ENCODE measurements at places on chromosomes 7 and 10. TPM values are rescaled to one million over a fixed set of nuclear protein-coding genes. Genes with fewer than 3 reads are reported as not detected.
A peak's percentile ranks its signal among the peaks of the same experiment; 100 is the strongest.

GRCh38 chr7:11256501-11256900 is 282.8 kb downstream of the PHF14 start:
- no peak for DNase-seq
- no peaks in the 10 kb centered on the region for H3K27me3 ChIP-seq
- no peak overlapping the region for H3K4me3 ChIP-seq
- no peaks in the 10 kb centered on the region for H3K36me3 ChIP-seq

GRCh38 chr10:125208854-125209565 is 48.6 kb upstream of the CTBP2 start:
- no peaks in the 10 kb centered on the region for H3K4me1 ChIP-seq
- no peak overlapping the region for H3K27ac ChIP-seq
- H3K27me3 ChIP-seq, result no peaks in the 10 kb centered on the region
- no peak overlapping the region for H3K4me3 ChIP-seq
- H3K36me3 ChIP-seq, result no peaks in the 10 kb centered on the region

DNA sequence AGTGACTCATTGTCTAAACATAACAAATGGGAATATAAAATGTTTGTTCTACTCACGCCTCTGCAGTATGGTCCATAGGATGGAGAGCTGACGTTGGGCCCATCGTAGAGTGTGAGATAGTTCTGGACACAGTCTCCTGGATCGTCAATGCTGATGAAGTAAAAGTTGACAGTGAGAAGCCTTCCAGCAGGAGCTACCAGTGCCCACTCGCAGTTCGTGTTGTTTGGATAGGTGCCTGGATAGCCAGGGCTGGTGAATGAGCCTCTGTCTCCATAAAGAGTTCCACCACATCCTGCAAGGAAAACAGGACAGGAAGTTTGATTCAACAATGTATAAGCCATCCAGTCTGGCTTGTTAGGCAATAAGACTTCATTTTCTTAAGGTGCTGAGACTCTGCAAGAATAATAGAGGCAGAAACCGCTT is 79.6 kb downstream of the OR13A1 start:
- H3K27ac ChIP-seq, result no peak overlapping the region
- no peak overlapping the region for H3K4me3 ChIP-seq
- no peaks in the 10 kb centered on the region for H3K27me3 ChIP-seq

DNA sequence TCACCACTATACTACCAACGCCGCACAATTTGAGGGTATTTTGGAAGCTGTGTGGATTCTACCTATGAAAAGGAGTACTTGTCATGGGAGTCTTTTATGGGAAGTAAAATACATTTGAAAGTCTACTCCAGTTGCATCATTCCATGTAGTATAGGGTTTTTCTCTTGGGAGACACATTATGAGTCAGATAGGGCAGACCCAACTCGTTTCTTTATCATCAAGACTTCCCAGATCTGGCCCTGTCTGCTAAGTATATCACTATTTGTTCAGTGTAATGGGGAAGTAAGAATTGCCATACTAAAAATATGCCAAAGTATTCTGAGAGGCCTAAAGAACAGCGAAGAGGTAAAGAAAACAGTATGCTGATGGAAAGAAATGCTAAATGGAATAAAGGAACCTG is 144.2 kb downstream of the SPAG6 start:
- H3K27me3 ChIP-seq, result no peaks in the 10 kb centered on the region
- H3K4me1 ChIP-seq, result no peaks in the 10 kb centered on the region
- no peaks in the 10 kb centered on the region for H3K36me3 ChIP-seq
- no peak for DNase-seq
- H3K4me3 ChIP-seq, result no peak overlapping the region

DNA sequence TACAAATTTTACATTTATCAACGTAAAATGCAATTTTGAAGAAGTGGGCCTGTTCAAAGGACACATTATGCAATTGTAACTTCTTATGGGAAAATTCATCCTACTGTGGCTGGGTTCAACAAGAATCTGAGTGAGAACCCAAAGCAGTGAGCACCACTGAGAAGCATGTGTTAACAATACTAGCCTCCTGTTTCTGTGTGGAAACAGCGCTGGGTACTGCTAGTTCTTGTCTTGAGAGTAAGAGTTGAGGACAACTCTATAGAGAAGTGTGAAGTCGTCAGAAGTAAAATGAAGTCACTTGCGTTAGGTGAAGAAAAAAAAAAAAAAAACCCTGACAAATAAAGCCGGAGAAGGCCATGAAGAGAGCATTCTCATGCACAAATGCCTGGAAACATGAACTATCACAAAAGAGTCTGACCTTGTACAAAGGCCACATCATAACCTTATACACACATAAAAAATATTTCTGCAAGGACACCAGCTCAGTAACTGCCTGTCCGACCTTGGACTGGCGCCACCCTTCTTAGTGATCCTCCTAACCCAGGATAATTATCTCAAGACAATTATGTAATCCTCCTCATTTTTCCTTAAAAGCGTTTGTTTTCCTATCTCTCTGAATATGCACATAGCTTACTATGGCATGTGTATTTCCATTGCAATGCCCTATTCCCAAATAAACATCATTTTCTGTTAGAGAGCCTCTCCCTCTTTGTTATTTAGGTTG is 554.9 kb downstream of the HTR7 start:
- H3K36me3 ChIP-seq, result no peaks in the 10 kb centered on the region
- no peak overlapping the region for H3K27ac ChIP-seq
- H3K27me3 ChIP-seq, result peaks cover 4% of the 10 kb centered on the region
- no peaks in the 10 kb centered on the region for H3K4me1 ChIP-seq
- H3K4me3 ChIP-seq, result no peak overlapping the region

GRCh38 chr7:49821181-49821580 is 47.7 kb downstream of the VWC2 start:
- no peak overlapping the region for H3K27ac ChIP-seq
- H3K4me3 ChIP-seq, result no peak overlapping the region
- no peaks in the 10 kb centered on the region for H3K36me3 ChIP-seq
- H3K4me1 ChIP-seq, result no peaks in the 10 kb centered on the region

The OR2A5 gene
- not detected for total RNA-seq

The DNAJC1 gene
- 32.7 TPM for total RNA-seq

The NEBL gene
- total RNA-seq, result 106 TPM

GRCh38 chr10:91054325-91054724 is 133.4 kb upstream of the ANKRD1 start:
- no peaks in the 10 kb centered on the region for H3K4me1 ChIP-seq
- no peaks in the 10 kb centered on the region for H3K27me3 ChIP-seq
- H3K27ac ChIP-seq, result no peak overlapping the region

DNA sequence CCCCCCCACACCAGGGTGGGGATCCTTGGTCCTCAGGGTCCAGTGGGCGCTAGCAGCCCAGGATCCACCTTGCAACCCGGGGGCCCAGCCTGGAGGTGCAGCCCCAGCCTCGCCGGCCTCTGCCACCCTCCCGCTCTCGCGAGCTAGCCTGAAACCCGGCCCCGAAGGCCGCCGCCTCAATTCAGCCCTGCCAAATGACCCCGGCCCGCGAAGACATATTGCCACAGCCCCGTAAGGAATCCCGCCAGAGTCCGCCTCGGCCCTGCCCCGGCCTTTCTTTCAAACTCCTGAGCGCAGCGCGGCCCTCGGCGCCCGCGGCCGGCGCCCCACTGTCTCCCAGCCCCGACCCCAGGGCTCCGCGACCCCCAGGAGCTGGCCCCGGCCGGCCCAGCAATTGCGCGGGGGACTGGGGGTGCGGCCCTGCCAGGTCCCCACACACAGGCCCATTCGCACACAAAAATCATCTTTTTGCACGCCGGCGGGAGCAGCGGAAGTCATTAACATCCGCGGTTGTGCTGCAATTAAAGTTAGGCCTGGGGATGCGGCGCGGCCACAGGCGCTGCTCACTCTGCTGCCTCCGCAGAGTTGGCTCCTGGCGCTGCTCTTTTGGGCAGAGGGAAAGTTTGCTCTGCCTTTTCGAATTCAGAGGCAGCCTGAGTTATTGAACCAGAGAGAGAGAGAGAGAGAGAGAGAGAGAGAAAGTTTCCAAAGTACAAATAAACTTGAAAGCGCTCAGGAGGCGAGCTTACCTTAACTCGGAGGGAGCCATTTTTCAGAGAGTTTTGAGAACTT is 4.0 kb downstream of the HOXA5 start:
- peak overlapping the region; percentile 96 for H3K27ac ChIP-seq
- peaks cover 24% of the 10 kb centered on the region for H3K27me3 ChIP-seq
- H3K36me3 ChIP-seq, result no peaks in the 10 kb centered on the region
- H3K4me3 ChIP-seq, result peak overlapping the region; percentile 70
- peaks cover 30% of the 10 kb centered on the region for H3K4me1 ChIP-seq

- peaks cover 9% of the 10 kb centered on the region for H3K36me3 ChIP-seq
- DNase-seq, result no peak
- H3K4me1 ChIP-seq, result no peaks in the 10 kb centered on the region
- H3K4me3 ChIP-seq, result no peak overlapping the region
Measured at GRCh38 chr7:103115771-103116170, 33.1 kb downstream of the NAPEPLD start.

The ZNF503 gene
- total RNA-seq, result 36.2 TPM

GRCh38 chr7:155729847-155730246 is 82.4 kb downstream of the SHH start:
- no peaks in the 10 kb centered on the region for H3K27me3 ChIP-seq
- H3K4me3 ChIP-seq, result no peak overlapping the region
- H3K27ac ChIP-seq, result no peak overlapping the region
- H3K36me3 ChIP-seq, result peaks cover 33% of the 10 kb centered on the region

The FEZF1 gene
- not detected for total RNA-seq

GRCh38 chr7:12635830-12636229 is 51.6 kb upstream of the ARL4A start:
- no peaks in the 10 kb centered on the region for H3K36me3 ChIP-seq
- no peak for DNase-seq
- no peak overlapping the region for H3K27ac ChIP-seq
- no peaks in the 10 kb centered on the region for H3K4me1 ChIP-seq
- no peaks in the 10 kb centered on the region for H3K27me3 ChIP-seq

The SOSTDC1 gene
- total RNA-seq, result 3.7 TPM

- DNase-seq, result no peak
- H3K36me3 ChIP-seq, result peaks cover 41% of the 10 kb centered on the region
- no peak overlapping the region for H3K27ac ChIP-seq
Measured at GRCh38 chr10:99761365-99761764, 21.1 kb upstream of the ABCC2 start.

- no peak overlapping the region for H3K4me3 ChIP-seq
- H3K4me1 ChIP-seq, result peaks cover 23% of the 10 kb centered on the region
- no peaks in the 10 kb centered on the region for H3K27me3 ChIP-seq
Measured at GRCh38 chr10:34528320-34528719, 286.8 kb downstream of the PARD3 start.

The ENTPD7 gene
- total RNA-seq, result 7.9 TPM

- H3K27ac ChIP-seq, result no peak overlapping the region
- no peak for DNase-seq
- H3K36me3 ChIP-seq, result no peaks in the 10 kb centered on the region
Measured at GRCh38 chr7:110168010-110168409, 922.9 kb upstream of the LRRN3 start.

GRCh38 chr7:156031679-156032478 is 219.6 kb upstream of the SHH start:
- H3K36me3 ChIP-seq, result no peaks in the 10 kb centered on the region
- no peaks in the 10 kb centered on the region for H3K4me1 ChIP-seq
- DNase-seq, result no peak
- no peak overlapping the region for H3K4me3 ChIP-seq

The ATG9B gene
- total RNA-seq, result 0.17 TPM

DNA sequence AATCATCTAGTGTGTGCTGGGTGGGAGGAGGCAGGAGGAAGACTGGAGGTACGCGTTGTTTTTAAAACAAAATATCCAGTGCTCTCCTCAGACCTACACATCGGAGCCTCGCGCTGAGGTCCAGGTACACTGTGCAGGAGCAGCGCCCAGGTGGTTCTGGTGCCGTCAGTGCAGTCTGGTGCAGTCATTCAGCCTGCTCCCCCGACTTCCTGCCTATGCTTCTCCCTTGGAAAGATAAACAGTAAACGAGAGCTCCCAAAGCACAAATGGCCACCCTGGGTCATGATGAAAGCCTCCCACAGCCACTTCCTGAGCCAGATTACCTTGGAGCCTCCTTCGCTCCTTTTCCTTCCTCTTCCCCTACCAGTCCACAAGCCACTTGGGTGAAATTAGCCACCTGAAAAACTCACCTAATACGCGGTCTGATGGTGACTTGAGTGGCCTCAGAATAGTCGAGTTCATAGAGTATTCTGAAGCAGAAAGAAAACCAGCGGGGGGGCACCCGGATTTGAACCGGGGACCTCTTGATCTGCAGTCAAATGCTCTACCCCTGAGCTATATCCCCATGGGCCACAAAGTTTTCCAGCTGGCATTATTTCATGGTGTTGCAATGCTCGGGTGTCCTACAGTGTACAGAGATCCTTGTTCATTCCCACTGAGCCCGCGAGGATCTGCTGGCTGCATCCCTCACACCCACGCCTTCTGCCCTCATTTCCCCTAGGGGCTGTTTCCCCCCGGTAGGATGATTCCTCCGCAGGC is 82.5 kb downstream of the ZNF467 start:
- H3K27ac ChIP-seq, result no peak overlapping the region
- H3K4me1 ChIP-seq, result no peaks in the 10 kb centered on the region
- H3K27me3 ChIP-seq, result peaks cover 49% of the 10 kb centered on the region
- H3K36me3 ChIP-seq, result no peaks in the 10 kb centered on the region
- H3K4me3 ChIP-seq, result no peak overlapping the region
- DNase-seq, result no peak

GRCh38 chr7:147980826-147981813 is 609.4 kb upstream of the C7orf33 start:
- H3K4me1 ChIP-seq, result no peaks in the 10 kb centered on the region
- no peak overlapping the region for H3K27ac ChIP-seq
- no peak for DNase-seq
- H3K36me3 ChIP-seq, result no peaks in the 10 kb centered on the region
- H3K27me3 ChIP-seq, result no peaks in the 10 kb centered on the region

The MRLN gene
- not detected for total RNA-seq

The TRPV5 gene
- not detected for total RNA-seq

The GAD2 gene
- total RNA-seq, result not detected

The WNT8B gene
- not detected for total RNA-seq

GRCh38 chr10:2920168-2920567 is 147.2 kb upstream of the PFKP start:
- H3K27ac ChIP-seq, result no peak overlapping the region
- H3K4me1 ChIP-seq, result no peaks in the 10 kb centered on the region
- H3K27me3 ChIP-seq, result no peaks in the 10 kb centered on the region
- H3K4me3 ChIP-seq, result no peak overlapping the region

The ZNF511 gene
- 42.8 TPM for total RNA-seq

GRCh38 chr7:132919771-132920170 is 162.1 kb downstream of the CHCHD3 start:
- H3K36me3 ChIP-seq, result no peaks in the 10 kb centered on the region
- no peak overlapping the region for H3K27ac ChIP-seq

The TMEM229A gene
- not detected for total RNA-seq

DNA sequence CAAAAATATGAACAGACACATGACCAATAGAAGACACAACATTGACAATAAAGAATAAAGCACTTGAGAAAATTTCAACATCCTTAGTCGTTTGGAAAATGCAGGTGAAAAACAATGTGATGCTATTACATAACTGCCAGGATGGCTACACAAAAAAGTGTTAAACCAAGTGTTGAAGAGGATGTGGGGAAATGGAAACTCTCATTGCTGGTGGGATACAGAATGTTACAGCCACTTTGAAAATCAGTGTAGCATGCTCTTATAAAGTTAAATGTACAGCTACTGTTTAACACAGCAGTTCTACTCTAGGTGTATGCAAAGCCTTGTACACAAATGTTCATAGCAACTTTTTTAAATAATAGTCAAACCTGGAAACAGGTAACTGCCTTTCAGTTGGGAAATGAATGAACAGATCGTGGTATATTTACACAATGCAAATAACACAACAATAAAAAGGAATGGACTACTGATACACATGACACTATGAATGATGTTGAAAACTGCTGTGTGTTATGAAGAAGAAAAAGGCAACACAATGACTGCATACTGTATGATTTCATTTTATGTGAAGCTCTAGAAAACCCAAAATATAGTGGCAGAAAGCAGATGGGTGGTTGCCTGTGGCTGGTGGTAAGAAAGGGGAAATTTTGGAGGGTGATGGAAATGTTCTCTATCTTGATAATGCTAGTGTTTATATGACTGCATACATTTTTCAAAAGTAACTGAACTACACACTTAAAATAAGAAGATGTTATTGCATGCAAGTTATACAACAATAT is 102.2 kb upstream of the VIPR2 start:
- H3K27ac ChIP-seq, result no peak overlapping the region
- no peak overlapping the region for H3K4me3 ChIP-seq
- H3K27me3 ChIP-seq, result no peaks in the 10 kb centered on the region
- no peaks in the 10 kb centered on the region for H3K36me3 ChIP-seq

All from upper lobe of right lung (tissue), 1 donor.